ENCODE measurements at places on chromosomes 16 and 17.

GRCh38 chr16:57413733-57414132, 9.2 kb downstream of the CCL17 start:
- DNase-seq, result no peak

- no peak for DNase-seq
Measured at GRCh38 chr17:13989138-13989537, 80.2 kb upstream of the COX10 start.

- no peak for DNase-seq
Measured at GRCh38 chr16:79835194-79835593, 234.7 kb upstream of the MAF start.

GRCh38 chr17:57086069-57086930, 1.3 kb downstream of the AKAP1 start:
- peak; percentile 50 for DNase-seq

- no peak for DNase-seq
Measured at GRCh38 chr17:19269106-19269505, 31.9 kb downstream of the EPN2 start.

- DNase-seq, result no peak
Measured at GRCh38 chr17:34374457-34374856, 11.4 kb upstream of the CCL1 start.

DNA sequence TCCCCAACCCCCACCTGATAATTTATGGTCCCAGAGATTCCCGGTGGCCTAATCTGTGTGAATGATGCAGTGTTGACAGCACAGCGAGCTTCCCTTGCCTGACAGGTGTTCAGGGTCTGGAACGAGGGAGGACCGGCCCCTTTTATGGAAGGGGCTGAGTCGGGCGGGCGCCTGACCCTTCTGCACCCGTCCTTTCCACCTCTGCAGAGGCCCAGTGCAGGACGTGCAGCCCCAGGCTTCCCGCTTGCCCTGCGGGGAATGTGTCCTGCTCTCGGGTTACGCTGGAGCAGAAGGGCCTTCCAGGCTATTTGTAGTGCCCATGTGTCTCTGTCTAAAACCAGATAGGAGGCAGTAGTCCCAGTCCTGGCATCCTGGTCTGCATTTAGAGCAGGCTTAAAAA, 16.2 kb downstream of the SMTNL2 start:
- DNase-seq, result no peak

DNA sequence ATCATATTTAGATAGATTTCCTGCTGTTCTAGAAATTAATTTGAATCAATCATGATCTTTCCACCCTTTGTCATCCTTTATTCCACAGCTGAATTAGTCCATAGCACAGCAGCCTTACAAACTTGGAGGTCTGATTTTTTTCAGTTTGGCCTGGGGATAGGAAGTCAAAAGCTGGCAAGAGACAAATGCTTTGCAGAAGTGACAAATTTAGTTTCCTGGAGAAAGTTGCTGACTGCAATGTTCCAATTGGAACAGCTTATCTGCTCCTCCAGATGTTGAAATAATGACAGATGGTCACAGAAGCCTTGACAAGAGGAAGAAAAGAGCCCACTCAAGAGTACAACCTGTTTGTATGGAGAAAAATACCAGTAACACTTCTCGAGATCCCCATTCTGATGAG, 1276.1 kb upstream of the CDH8 start:
- no peak for DNase-seq

DNA sequence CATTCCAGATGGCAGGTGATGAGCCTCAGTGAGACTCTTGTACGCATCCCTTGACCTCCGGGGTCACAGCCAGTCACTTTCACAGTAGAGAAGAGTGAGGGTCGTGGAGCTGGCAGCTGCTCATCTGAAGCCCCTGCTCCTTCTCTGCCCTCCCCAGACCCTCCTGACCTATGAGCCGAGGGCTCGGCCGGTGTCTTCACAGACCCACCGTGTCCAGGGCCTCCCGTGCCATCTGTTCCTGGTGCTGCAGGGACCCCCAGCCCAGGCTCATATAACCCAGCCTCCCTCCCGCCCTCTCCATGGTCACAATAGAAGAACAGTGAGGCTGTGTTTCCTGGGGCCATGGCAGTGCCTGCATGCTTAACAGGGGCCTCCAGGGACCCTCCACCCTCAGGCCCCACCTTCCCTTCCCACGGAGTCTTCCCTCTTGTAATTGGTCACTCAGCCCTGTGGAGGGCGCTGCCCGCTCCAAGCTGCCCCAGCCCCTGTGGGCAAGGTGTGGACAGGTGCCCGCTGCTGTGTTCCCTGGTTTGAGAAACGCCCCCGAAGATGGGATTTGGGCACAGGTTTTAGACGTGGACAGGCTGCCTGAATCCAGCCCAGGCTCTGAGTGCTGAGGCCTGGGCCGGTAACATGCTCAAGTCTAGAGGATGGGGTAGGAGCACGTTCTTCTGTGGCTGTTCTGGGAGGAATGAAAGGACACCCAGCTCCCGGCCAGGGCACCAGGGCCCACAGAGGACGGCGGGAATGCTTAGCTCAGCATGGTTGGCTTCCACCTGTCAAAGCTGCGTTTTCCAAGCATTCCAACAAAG, 38.7 kb downstream of the ACSF3 start:
- no peak for DNase-seq

GRCh38 chr17:66445229-66445628, 142.8 kb downstream of the PRKCA start:
- no peak for DNase-seq

DNA sequence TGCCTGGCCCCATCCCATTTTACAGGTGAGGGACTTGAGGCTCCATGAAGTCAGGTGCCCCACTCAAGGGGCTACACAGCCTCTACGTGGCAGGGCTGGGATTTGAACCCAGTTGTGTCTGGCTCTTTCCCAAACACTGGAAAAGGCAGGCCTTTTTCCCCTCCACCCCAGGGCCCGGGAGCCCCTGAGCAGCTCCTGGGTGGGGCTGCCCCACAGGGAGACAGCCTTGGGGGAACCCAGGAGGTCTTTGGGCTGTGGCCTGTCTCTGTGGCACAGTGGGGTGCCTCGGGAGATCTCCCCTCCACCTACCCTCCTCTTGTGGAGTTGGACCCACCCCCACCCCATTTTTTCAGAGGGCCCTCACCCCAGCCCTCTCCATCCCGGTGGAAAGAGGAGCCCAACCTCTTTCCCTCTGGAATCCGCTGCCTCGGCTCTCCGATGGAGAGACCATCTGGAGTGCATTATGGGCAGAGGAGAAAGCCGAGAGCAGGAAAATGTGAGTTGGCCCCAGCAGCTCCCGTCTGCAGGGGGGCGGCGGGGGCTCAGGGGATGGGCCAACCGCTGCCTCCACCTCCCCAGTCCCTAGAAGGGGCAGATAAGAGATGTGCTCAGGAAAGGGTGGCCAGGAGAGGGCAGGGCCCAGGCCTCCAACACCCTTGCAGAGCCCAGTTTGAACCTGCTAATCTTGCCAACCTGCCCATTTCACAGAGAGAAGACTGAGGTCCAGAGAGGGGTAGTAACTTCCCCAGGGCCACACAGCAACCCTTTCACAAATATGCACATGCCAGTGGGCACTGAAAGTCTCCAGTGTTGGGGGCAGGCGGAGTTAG, 15.4 kb upstream of the TMEM92 start:
- peak; percentile 91 for DNase-seq

- DNase-seq, result no peak
Measured at GRCh38 chr16:28289048-28289447, 3.3 kb upstream of the SBK1 start.

DNA sequence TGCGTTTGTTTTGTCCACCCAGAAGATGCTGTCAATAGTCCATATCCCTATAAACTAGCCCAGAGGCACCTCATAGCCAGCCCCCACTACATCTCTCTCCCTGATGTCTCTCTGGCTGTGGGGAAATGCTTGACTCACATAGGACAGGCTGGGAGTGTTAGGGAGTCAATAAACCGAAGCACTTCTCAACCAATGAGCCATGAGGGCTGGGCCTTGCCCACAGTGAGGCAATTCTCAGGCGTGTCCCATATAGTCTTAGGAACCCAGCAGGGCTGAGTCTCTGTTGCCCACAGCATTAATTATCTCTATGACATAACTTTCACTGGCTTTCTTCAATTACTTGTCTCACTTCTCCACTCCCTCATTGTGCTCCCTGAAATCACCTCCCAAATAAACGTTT, 387.3 kb upstream of the CDH11 start:
- no peak for DNase-seq

DNA sequence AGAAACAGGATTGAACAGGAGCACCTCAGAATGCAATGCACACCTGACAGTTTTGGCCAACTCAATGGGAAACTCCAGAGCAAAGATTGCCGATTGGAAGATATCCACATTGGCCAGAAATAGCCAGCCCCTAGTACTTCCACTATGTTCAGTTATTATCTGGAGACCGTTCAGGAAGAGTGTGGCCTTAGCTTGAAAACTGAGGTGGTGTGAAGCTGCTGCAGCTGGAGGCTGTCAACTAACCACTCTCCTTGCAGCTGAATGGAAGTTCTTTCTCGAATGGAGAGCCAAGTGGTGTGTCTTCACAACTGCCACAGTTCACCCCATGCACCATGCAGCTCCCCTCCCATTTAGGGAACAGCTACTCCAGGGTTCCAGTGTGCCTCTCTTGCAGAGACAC, 61.9 kb upstream of the DHX40 start:
- DNase-seq, result no peak
